Stimulated activated naive CD8-positive, alpha-beta T cell treated with anti-CD3 and anti-CD28 coated beads, Interleukin-15, amount 100 ng/mL, for 72 hours (primary cell): ENCODE measurements at places on chromosomes 3 and 15.
A peak's percentile ranks its signal among the peaks of the same experiment; 100 is the strongest.

- no peak for DNase-seq
These were observed 83.0 kb downstream of the PLOD2 start for GRCh38 chr3:146078031-146078430.

- no peak for DNase-seq
These were observed 121.6 kb downstream of the NFKBIZ start for GRCh38 chr3:101970905-101971304.

DNA sequence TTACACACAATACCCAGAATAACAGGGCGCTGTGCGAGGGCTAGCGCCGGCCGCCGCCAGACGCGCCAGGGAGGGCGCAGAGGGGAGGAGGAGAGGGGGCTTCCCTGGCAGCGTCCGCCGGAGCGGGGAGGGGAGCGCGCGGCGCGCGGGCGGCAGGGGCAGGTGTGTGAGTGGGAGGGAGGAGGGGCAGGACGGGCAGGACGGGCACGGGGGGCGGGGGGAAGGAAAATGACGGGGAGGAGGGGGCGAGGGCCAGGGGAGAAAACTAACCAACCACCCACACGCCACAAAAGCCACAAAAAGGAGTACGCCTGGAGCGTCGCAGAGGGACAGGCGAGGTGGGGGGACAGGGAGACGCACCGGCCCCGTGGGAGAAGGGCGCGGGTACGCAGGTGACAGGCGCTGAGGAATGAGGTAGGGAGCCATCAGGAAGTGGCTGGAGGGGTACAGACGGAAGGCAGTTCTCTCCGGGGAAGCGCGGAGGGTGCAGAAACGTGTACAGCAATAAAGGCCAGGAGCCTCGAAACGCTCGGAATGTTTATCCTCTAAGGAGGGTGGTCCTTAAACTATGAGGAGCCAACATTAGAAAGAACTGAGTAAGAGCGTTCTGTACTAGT, 610 bp upstream of the SATB1 start:
- peak; percentile 69 for DNase-seq

DNA sequence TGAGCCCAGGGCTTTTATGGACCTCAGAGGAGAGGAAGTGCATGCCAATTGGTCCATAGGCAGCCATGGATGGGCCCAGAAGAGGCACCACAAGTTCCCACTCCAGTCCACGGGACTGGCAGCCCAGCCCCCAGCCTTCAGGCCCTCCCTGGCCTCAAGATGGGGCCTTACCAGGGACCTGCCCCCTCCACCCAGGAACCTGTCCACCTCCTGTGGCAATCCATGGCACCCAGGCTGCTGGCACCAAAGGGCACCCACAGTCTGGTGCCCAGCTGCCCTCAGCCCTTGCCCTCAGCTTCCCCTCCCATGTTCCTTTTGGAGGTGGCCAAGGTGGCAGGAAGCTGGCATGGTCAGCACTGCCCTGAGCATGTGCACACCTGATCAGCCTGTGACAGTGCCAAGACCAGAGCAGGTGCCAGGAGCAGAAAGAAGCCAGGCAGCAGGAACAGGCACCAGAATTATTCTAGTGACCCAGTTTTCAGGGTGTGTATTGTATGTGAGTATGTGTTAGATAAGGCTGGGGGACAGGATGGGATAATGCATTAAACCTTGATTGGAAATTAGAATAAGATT, 415.0 kb downstream of the NTRK3 start:
- DNase-seq: no peak

DNA sequence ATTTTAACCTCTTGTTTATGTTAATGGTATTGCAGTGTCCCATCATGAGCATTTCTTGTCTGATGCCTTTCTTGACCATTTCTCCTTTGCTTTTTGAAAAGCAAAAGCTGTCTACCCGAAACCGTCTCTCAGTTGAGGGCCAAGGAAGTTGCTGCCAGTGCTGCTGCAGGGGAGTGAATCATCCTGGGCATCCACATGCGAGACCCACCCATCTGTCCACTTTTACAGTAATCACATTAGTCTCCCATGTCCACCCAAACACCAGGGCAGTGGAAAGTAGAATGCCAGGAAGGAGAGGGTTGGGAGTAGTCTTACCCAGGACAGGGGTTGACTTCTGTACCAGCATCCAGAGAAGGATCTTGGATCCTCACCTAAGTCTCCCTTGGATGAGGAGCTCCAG, 48.6 kb upstream of the TEX264 start:
- DNase-seq: no peak

DNA sequence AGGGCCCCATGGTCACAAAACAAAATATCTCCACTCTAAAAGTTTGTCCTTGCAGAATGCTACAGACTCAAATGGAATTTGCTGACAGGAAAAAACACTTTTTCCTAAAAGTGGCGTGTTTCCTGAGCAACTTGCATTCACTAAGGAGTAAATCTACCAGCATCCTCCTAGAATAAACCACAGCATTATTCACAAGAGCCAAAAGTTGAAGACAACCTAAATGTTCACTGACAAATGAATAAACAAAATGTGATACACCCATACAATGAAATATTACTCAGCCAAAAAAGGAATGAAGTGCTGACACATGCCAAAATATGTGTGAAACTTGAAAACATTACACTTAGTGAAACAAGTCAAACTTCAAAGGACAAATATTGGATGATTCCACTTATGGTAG, 28.9 kb downstream of the ITGB5 start:
- DNase-seq: no peak

- DNase-seq: no peak
These were observed 26.2 kb downstream of the ATP13A3 start for GRCh38 chr3:194460566-194460965.
